ENCODE measurements at places on chromosomes 1 and 21.

DNA sequence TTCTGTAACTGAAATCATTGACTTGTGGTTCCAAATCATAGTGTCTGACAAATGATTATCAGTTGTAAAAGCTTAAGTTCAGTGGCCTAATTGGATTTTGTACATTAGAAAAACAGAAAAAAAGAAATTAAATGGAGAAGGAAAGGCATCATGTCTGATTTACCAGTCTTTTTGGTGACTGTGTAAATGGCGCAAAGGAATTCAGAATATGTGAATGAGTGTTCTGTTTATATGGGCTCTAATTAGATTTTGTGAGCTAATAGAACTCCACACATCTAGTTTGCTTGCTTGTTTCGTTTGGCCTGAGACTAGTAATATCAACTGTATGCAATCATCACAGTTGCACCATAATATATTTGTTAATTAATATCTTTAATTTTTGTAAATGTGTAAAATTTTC, 151.7 kb downstream of the PLA2G4A start:
- DNase-seq, result no peak

- DNase-seq, result peak; percentile 25
Measured at GRCh38 chr1:23019863-23020625, 776 bp downstream of the KDM1A start.

GRCh38 chr1:178609015-178609414, 96.1 kb downstream of the TEX35 start:
- DNase-seq, result no peak

GRCh38 chr21:45408801-45409261, 3.9 kb downstream of the COL18A1 start:
- DNase-seq, result peak; percentile 39

GRCh38 chr1:248792342-248792741, 33.4 kb downstream of the SH3BP5L start:
- no peak for DNase-seq

DNA sequence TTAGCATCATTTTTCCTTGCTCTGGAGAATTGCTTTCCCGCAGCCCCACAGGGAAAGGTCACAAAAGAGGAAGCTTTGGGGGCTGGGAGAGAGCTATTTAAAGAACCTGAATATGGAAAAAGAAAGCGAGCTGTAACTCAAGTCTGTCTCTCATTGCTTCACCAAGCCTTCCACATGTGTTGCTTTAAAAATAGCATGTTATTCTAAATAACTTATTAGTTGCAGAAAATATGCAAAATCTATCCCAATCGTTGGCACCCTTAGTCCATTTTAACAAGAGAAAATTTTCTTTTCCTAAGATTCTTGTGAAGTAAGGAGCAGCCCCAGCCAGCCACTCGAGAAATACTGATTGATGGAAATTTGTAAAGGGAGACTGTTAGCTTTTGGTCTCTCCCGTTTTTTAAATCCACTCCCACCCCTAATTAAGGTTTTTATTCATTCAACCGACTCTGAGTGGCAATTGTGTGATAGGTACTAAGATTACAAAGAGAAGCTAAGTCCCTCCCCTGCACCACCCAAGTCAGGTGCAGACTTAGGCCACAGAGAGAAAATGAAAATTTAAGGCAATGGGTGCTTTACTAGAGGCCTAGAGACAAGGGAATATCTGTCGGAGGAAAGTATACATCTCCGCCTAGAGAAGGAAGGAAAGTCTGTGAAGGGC, 802 bp downstream of the CYP4X1 start:
- DNase-seq, result no peak

DNA sequence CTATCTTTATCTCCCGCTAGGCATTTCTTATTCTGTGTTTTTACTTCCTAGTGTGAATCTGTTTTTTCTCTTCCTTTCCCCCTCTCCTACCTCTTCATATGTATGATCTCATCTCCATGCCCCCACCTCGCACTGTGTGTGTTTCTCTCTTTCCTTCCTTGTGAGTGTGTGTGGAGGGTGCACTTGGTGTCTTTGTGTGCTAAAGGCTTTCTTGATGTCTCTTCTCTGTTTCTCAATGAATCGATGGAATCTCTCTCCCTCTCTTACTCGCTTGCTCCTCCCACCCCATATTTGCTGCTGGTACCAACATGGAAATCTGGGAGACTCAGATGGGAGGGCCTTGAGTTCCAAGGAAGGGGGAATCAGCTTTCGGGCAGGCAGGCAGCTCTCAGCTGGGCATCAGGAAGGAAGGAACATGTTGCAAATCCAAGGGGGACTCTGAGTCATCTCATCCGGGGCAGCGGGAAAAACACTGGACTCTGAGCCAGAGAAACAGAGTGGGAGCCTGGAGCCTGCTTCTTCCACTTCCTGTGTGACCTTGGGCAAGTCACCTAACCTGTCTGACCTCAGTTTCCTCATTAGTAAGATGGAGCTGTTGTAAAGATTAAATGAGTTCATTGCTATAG, 147.5 kb downstream of the PTPRU start:
- DNase-seq, result no peak

DNA sequence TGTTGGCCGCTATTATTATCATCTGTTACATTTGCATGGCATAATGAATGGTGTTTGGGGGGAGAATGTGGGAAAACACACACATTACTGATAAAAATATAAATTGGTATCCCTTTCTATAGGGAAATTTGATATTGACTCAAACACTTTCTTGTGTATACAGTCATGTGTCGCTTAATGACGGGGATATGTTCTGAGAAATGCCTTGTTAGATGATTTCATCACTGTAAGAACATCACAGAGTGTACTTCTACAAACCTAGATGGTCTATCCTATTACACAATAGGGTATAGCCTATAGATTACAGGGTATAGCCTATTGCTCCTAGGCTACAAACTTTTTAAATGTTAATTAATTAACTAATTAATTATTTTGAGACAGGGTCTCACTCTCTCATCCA, 67.2 kb upstream of the B3GALNT2 start:
- no peak for DNase-seq

GRCh38 chr1:151494741-151495281, 16.4 kb upstream of the CGN start:
- no peak for DNase-seq

DNA sequence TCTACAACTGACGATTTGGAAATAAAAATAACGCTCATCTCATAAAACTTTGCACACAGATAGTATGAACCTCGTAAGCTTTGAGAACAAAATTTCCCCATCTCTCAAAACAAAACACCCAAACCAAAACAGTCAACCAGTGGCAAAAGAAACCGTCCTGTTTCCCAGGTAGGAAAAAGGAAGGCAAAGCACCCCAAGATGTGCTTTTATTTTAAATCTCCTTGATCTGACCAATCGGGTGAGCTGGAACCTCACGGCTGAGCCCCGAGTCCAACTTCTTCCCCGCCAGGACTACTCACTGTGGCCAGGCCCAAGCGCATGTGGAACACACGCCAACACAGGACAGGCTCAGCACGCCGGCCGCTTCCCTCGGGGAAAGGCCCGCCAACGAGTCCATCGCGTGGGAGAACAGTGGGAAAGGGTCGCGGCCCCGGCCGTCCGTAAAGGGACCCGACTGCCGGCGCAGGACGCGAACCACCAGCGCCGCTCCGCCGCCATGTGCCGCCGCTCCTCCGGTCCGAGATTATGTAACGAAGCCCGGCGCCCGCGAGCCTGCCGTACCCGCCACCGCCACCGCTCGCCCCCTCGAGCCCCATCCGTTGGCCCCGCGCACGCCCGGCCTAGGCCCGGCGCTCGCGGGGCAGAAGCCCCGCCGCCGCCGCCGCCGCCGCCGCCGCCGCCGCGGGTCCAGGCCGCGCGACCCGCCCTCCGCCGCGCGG, 759 bp downstream of the AHCTF1 start:
- DNase-seq, result peak; percentile 79

GRCh38 chr1:179137617-179138255, 55.9 kb downstream of the TOR3A start:
- DNase-seq, result no peak

DNA sequence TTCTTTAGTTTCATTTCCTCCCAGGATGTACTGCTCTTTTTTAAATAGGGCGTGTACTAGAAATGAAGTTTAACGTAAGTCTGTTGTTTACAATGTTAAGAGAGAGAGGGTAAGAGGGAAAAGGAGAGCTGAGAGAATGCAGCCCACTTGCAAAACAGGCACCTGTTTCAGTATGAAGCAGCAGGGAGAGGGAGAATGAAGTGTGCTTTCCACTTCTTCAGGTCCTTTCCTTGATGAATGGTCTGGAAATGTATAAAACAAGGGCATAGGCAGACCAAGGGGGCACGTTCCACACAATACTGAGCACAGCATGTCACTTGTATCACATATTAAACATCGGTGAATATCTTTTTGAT, 2.0 kb downstream of the KCNA3 start:
- no peak for DNase-seq

DNA sequence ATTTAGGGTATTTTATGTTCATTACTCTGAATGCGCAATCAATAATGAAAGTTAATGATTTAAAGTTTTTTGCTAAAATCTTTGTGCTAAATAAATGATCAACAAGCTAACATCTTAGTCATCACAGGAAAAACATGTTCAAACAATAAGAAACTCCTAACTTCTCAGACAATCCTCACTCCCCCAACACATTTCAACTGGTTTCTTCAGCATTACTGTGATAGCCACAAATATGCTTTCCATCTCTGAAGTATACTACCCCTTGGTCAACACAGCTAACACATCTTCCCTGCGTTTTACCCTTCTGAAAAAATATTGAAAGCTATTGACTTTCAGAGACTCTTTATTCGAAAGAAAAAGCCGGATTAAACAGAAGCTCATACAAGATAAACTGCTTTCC, 85.8 kb downstream of the ZNF644 start:
- no peak for DNase-seq

DNA sequence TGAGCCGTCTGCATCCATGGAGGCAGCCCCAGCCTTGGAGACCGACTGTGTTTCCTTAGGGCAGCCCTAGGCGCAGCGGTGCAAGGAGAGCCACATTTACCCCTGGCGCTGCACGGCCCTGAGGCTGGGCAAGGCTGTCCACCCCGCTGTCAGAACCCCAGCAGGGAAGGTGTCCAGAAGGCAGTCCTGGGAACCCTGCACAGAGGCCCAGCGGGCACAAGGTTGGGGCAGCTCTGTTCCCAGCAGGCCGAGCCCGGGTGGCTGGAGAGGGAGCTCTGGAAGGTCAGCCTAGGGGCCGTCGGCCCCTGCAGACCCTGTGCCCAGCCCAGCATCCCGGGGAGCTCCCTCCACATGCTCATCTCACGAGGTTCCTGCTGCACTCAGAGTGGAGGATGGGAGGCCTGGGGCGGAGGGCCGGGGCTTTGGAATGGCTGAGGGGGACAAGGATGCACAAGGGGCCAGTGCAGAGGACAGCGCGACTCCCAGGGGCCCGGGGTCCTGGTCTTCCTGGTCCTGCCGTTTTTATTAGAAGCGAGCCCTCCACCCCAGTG, 19.9 kb upstream of the SAMD11 start:
- DNase-seq, result peak; percentile 24

DNA sequence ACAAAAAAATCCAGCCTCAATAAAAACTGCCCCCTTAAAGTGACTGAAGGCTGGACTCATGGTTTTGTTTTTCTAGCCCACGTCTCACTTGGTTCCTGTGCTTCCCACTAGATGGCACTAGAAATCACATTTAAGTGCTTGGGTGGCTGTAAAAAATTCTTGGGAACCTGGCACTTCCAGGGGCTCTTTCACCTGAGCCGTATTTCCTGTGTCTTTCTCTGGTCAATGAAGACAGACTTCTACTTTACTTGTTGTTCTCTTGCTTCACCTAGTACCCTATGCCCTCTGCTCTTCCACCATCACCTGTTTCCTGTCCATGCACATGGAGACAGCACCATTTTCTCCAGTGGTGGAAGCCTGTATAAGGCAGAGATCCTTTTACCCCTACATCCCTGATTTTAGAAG, 20.0 kb downstream of the METTL13 start:
- no peak for DNase-seq

GRCh38 chr1:169102567-169102966, 3.9 kb upstream of the ATP1B1 start:
- DNase-seq, result no peak

DNA sequence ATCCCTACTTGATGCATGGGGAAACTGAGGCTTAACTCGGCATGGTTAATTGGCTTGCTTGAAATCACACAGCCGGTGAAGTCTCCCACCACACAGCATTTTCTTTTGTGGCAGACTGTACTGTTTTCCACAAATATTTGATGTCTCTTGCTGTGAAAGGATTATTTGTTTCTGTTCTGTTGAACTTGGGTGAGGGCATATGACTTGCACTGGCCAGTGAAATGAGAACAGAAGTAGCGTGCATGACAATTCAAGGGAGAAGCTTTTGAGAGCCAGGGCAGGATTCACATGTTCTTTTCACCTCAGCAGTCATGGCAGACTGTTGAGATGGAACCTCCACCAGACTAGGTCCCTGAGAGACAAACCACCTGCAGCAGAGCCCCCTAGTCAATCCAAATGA, 11.7 kb upstream of the AK2 start:
- DNase-seq, result no peak

DNA sequence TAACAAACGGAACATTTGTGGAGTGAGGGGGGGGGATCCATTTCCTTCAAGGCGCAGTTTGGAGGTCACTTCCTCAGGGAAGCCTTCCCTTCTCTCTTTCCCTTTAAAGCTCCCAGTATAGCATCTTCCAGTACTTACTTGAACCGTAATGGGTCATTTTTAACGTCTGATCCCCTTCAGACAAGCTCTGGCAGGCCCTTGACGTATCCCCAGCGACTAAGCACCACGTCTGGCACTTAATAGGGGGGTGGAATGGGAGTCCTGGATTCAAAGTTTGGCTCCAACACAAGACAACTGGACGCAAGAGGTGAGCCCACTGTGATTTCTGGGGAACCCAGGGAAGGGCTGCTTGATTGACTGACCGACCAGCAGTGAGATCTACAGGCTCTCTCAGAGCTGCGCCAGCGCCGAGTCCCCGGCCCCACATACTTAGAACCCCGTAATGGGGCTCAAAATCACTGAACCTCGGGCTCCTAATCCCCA, 441 bp downstream of the YARS1 start:
- DNase-seq, result no peak

DNA sequence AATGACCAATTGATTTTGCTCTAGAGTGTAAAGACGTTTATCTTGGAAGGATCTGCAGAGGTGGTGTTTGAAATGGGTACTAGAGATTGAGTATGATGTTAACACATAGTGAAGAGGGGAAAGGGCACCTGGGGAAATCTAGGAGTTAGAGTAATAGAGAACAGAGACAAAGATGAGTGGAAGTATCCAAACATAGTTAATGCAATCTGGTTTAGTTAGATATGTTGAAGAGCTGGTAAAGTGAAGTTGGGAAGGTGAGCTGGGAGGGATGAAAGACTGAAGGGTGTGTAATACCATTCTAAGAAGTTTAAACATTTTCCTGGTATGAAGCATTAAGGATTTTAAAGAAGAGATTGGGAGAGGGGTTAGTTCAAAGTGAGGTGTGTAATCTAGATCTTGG, 11.0 kb downstream of the XPR1 start:
- DNase-seq, result no peak
